Right lung (tissue), 10 donors: ENCODE measurements at places on chromosomes 6 and 20.

GRCh38 chr6:42394881-42395620, 56.7 kb downstream of the TRERF1 start:
- DNase-seq: no peak

DNA sequence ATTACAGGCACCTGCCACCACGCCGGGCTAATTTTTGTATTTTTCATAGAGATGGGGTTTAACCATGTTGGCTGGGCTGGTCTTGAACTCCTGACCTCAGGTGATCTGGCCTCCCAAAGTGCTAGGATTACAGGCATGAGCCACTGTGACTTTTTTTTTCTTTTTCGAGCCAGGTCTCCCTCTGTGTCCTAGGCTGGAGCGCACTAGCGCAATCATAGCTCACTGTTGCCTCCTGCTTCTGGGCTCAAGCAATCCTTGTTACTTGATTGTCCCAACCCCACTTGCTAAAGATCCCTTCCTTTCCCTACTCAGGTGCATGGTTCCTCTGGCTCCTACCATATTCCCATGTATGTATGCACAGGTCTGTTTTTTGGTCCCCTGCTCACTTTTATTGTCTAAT, 27.4 kb upstream of the SMIM29 start:
- DNase-seq: no peak

DNA sequence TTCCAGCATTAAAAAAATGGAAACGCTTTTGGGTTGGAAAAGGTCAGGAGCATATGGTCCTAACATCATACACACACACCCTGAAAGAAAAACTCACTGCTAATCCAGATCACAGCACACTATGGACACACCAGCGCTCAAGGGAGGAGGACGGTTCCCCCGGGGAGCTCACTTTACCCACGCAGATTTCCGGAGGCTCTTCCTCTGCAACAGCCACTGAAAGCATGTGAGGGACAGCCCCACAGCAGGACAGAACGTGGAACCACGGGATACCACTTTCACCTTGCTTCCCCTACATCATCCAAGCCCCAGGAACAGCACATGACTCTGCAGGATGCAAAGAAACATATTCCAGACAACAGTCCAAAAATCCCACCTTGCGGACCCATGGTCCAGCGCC, 13.2 kb downstream of the SNHG17 start:
- DNase-seq: no peak

- DNase-seq: peak; percentile 73
Measured at GRCh38 chr6:158220786-158221442, 52.8 kb downstream of the GTF2H5 start.

DNA sequence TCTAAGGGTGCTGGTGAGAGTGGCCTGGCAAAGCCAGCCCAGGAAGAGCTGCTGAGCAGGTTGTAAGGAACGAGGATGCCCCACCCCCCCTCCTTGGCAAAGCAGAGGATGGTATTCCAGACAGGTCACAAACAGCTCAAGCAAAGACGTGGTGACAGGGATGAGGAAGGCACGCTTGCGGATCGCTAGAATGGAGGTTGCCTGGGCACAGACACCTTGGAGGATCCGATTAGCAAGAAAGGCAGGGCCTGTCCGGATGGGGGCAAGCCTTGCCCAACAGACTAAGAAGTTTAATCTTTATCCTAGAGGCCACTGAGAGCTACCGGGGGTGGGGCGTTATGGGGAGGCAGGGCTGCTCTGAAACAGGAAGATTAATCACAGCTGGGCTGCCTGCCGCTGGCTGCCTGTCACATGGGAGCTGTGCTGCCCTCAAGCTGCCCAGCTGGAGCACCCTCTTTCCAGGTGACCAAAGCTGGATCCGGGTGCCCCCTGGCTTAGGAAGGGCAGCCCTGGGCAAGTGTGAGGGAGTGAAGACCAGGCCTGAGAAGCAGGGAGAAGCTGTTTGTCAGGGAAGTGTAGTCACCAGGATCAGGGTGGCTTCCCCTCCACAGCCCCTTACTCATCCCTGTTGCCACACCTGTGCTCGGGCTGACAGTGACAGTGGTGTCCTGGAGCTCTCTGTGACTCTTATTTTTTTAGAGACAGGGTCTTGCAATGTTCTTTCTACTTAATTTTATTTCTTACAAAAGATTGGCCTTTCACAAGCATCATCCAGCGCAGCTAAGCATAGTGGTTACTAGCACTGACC, 9.1 kb upstream of the MAPK13 start:
- no peak for DNase-seq
